Small intestine (tissue), 16 donors: ENCODE measurements at places on chromosomes 3 and 15.

- H3K36me3 ChIP-seq = peaks cover 44% of the 10 kb centered on the region
- H3K27ac ChIP-seq = no peak overlapping the region
- no peaks in the 10 kb centered on the region for H3K27me3 ChIP-seq
- no peak for DNase-seq
- H3K4me3 ChIP-seq = no peak overlapping the region
Measured at GRCh38 chr3:197687570-197687969, 49.1 kb downstream of the RUBCN start.

DNA sequence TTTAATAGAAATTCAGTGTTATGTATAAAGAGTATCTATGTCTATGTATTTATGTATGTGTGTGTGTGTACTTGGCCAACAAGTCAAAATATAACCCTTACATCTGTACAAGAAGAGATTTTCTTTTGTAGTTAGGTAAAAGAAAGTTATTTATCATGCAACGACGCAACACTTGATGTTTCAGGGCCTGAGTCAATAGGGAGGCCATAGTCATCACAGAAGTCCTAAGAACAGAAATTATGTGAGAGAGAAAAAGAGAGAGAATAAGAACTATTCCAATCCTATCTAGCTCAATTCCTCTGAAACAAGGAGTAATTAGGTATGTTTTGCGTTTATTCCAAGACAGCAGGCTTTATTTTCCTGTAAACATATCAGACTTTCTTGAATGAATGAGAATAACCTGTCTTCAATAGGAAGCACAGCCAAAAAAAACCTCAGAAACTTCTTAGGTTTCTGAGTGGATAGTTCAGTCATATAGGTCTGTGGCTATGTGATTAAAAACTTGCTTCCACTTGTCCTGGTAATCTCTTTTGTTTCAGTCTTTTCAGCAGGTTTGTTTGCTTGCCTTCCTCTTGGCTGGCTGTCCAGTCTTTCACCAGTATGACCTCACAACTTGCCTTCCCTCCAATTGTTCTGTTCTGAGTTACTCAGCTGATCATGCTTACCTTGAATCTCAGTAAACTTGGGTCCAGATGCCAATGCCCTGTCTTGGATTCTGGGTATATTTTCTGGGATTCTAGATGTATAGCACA is 382.4 kb upstream of the GBE1 start:
- H3K36me3 ChIP-seq = no peaks in the 10 kb centered on the region
- no peak overlapping the region for H3K4me3 ChIP-seq
- DNase-seq = no peak
- no peaks in the 10 kb centered on the region for H3K27me3 ChIP-seq

- H3K36me3 ChIP-seq = no peaks in the 10 kb centered on the region
- no peak for DNase-seq
- H3K27ac ChIP-seq = no peak overlapping the region
- H3K27me3 ChIP-seq = no peaks in the 10 kb centered on the region
Measured at GRCh38 chr3:45479621-45480035, 91.3 kb downstream of the LARS2 start.

- H3K27me3 ChIP-seq = peaks cover 4% of the 10 kb centered on the region
- H3K4me3 ChIP-seq = no peak overlapping the region
- DNase-seq = no peak
- H3K36me3 ChIP-seq = no peaks in the 10 kb centered on the region
- H3K4me1 ChIP-seq = no peaks in the 10 kb centered on the region
Measured at GRCh38 chr15:88232771-88233201, 23.8 kb downstream of the NTRK3 start.

GRCh38 chr3:130857336-130858026 is 36.4 kb upstream of the ATP2C1 start:
- no peaks in the 10 kb centered on the region for H3K4me1 ChIP-seq
- no peaks in the 10 kb centered on the region for H3K27me3 ChIP-seq
- no peak overlapping the region for H3K4me3 ChIP-seq

DNA sequence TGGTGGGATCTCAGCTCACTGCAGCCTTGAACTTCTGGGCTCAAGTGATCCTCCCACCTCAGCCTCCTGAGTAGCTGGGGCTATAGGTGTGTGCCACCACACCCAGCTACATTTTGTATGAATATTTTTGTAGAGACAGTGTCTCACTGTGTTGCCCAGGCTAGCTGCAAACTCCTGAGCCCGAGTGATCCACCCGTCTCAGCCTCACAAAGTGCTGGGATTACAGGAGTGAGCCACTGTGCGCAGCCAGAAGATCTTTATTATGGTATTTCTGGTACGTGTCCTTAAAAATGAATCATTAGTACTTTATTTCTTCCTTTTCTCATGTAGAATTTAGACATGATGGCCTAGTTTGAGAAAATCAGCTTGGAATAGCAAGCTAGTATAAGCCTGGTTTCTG is 153.3 kb downstream of the BCHE start:
- H3K36me3 ChIP-seq = no peaks in the 10 kb centered on the region
- no peaks in the 10 kb centered on the region for H3K4me1 ChIP-seq
- H3K27ac ChIP-seq = no peak overlapping the region
- H3K4me3 ChIP-seq = no peak overlapping the region
- H3K27me3 ChIP-seq = no peaks in the 10 kb centered on the region

GRCh38 chr3:187497052-187497451 is 128.9 kb downstream of the RTP4 start:
- no peak overlapping the region for H3K4me3 ChIP-seq
- H3K27me3 ChIP-seq = peaks cover 5% of the 10 kb centered on the region
- no peaks in the 10 kb centered on the region for H3K4me1 ChIP-seq
- no peaks in the 10 kb centered on the region for H3K36me3 ChIP-seq

DNA sequence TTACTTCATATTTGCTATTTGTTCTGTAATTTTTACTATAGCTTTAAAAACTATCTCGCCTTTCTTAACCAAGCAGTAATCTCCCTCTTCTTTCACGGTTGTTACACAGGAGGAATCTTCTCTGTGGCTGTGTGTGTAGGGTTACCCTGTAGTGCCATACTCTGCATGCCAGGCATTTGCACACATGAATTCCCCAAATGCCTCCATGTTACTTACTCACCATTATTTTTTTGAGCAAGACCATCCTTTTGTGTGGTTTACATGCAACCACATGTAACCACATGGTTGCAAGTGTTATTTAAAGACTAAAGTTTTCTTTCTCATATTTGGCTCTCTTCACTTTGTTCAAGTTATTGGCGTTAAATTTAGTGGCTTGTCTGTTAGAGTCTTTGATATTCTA is 45.5 kb downstream of the HPS3 start:
- peaks cover 10% of the 10 kb centered on the region for H3K36me3 ChIP-seq
- no peaks in the 10 kb centered on the region for H3K27me3 ChIP-seq

DNA sequence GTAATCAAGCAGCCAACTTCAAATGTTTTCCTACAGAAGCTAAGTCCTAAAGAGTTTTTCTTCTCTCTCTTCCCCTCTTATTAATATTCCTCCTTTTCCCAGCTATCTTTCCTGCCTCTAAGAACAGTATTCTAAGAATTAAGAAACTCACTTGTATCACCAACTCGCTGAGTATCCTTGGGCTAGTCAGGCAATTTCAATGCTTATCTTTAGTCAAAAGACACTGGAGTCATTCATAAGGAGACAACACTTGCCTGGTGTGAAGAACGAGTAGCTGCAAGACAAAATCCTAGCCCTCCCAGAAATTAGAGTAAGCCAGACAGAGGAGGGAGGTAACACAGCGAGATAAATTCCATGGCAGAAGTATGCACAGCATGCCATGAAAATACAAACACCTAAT is 10.7 kb downstream of the VGLL4 start:
- H3K27me3 ChIP-seq = no peaks in the 10 kb centered on the region
- H3K36me3 ChIP-seq = peaks cover 3% of the 10 kb centered on the region
- peaks cover 11% of the 10 kb centered on the region for H3K4me1 ChIP-seq
- H3K27ac ChIP-seq = no peak overlapping the region
- DNase-seq = no peak

DNA sequence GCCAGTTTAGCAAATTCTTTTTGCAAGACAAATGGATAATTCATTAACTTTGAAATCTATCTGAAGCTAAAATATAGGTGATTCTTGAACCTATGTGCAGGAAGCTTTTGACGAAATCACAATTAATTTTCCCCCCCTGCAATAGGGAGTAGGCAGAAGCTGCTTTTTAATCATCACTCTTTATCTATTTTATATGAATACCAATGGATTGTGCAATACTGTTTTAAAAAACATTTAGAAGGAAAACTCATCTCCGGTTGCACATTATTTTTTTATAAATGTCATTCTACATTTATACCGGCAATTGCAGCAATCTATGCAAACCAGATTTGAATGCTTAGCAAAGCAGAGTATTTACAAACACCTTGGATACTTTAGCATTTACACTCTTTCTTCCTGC is 121.1 kb upstream of the TMCO5A start:
- no peak overlapping the region for H3K4me3 ChIP-seq
- no peaks in the 10 kb centered on the region for H3K36me3 ChIP-seq
- no peak for DNase-seq
- H3K4me1 ChIP-seq = no peaks in the 10 kb centered on the region

DNA sequence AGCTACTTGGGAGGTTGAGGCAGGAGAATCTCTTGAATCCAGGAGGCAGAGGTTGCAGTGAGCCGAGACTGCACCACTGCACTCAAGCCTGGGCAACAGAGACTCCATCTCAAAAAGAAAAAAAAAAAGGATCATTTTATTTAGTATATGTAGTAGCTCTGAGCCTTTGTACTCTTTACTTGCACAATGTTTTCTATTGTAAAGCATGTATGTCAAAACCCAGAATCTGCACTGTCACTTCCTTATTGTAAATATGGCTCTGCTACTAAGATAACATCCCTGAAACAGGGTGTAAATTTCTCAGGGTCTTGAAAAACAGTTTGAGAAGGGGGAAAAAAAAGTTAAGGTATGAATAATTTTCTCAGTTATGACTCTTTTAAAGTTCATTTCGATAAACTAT is 35.1 kb downstream of the SLMAP start:
- peak; percentile 48 for DNase-seq
- no peaks in the 10 kb centered on the region for H3K27me3 ChIP-seq
- no peak overlapping the region for H3K4me3 ChIP-seq
- H3K4me1 ChIP-seq = peaks cover 8% of the 10 kb centered on the region
- no peaks in the 10 kb centered on the region for H3K36me3 ChIP-seq
- H3K27ac ChIP-seq = no peak overlapping the region
